ENCODE measurements at places on chromosomes 2 and 18. TPM values are rescaled to one million over a fixed set of nuclear protein-coding genes. Genes with fewer than 3 reads are reported as not detected.
A peak's percentile ranks its signal among the peaks of the same experiment; 100 is the strongest.

DNA sequence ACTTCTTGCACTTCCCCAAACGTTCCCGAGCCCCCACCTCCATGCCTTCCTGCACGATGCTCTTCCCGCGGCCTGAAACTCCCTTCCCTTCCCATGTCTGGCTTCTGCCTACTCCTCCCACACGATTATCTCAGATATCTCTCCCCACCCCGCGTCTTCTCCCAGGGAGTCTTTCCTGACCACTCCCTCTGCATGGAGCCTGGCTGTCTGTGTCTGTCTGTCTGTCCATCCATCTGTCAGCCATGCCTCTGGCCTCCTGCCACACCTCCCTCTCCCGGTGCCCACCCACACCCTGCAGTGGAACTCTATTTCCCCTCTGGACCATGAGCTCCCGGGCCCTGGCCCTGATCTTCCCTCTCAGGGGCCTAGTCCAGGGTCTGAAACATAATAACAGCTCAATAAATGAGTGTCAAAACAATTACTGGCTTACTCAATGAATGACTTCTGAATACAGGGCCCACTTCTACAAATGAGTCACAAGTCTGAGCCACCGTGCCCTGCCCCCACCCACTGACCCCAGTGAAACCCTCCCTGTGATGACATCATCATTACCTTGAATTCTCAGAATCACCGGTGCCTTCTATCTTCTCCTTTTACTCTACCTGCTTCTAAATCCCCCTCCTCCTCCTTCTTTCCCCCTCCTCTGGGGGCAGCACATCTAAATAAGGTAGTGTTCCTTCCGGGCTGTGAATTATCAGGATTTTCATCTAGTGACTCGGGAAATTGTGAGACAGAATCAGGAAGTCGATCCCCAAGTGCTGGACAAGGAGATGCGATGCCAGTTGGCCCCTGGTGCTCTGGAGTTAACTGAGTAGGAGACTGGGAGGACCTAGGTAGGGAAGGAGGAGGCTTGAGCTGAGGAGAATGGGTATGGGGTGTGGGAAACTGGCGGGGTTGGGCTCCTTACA lies 46.1 kb upstream of the PLB1 start:
- peak overlapping the region; percentile 75 for H3K27ac ChIP-seq
- H3K36me3 ChIP-seq = no peaks in the 10 kb centered on the region
- no peaks in the 10 kb centered on the region for H3K27me3 ChIP-seq
- peak; percentile 76 for DNase-seq
- no peak overlapping the region for H3K4me3 ChIP-seq
- H3K4me1 ChIP-seq = peaks cover 63% of the 10 kb centered on the region

The DYNAP gene
- total RNA-seq = not detected

GRCh38 chr2:96727431-96727830 lies 12.4 kb downstream of the LMAN2L start:
- peaks cover 9% of the 10 kb centered on the region for H3K4me1 ChIP-seq
- H3K27ac ChIP-seq = no peak overlapping the region
- no peak for DNase-seq
- H3K4me3 ChIP-seq = no peak overlapping the region
- H3K36me3 ChIP-seq = peaks cover 56% of the 10 kb centered on the region

- H3K4me1 ChIP-seq = peaks cover 21% of the 10 kb centered on the region
- H3K27me3 ChIP-seq = no peaks in the 10 kb centered on the region
- no peak overlapping the region for H3K4me3 ChIP-seq
- DNase-seq = no peak
Measured at GRCh38 chr2:85394261-85394681, 15.9 kb downstream of the CAPG start.

- no peaks in the 10 kb centered on the region for H3K36me3 ChIP-seq
- H3K27me3 ChIP-seq = no peaks in the 10 kb centered on the region
- H3K27ac ChIP-seq = no peak overlapping the region
- no peak overlapping the region for H3K4me3 ChIP-seq
Measured at GRCh38 chr2:30714811-30715709, 92.2 kb downstream of the CAPN13 start.

The IL18R1 gene
- not detected for total RNA-seq

The ALPG gene
- total RNA-seq = 0.03 TPM

GRCh38 chr2:218125626-218126080 lies at the start of gene CXCR2:
Gene CXCR2 (plus strand): TSS chr2:218126028. CDS start chr2:218134802, 8,774 bp downstream.
- no peaks in the 10 kb centered on the region for H3K36me3 ChIP-seq
- no peak within 1 kb of the TSS for H3K4me3 ChIP-seq
- no peaks in the 10 kb centered on the region for H3K27me3 ChIP-seq
- no peaks in the 10 kb centered on the region for H3K4me1 ChIP-seq
- DNase-seq = no peak

Data from SJSA1 (cell line).